ENCODE measurements at places on chromosomes 5 and 9.

GRCh38 chr9:102237094-102237493 is 498.6 kb upstream of the GRIN3A start:
- no peak for DNase-seq

- DNase-seq = peak; percentile 27
Observed at GRCh38 chr9:78296201-78296892, 578 bp upstream of the PSAT1 start.

GRCh38 chr5:6584101-6584645 is 48.7 kb downstream of the NSUN2 start:
- no peak for DNase-seq

- DNase-seq = no peak
Observed at GRCh38 chr5:62732677-62733121, 154.1 kb downstream of the LRRC70 start.

GRCh38 chr5:149154650-149155049 is 13.4 kb downstream of the ABLIM3 start:
- no peak for DNase-seq

GRCh38 chr5:179916523-179916922 is 8.8 kb upstream of the TBC1D9B start:
- no peak for DNase-seq

GRCh38 chr9:130336027-130336610 is 70.6 kb downstream of the HMCN2 start:
- DNase-seq = no peak

Measured in activated CD4-positive, alpha-beta T cell treated with anti-CD3 and anti-CD28 coated beads, Interleukin-2, Interleukin-6, amounts not matched to agents 100 ng/mL and 50 ng/mL, durations not matched to agents 16 hours and 8 hours (primary cell).